ENCODE measurements at places on chromosomes 11 and 22. TPM values are rescaled to one million over a fixed set of nuclear protein-coding genes. Genes with fewer than 3 reads are reported as not detected.

The MGAT3 gene
- 9.8 TPM for total RNA-seq

The KRTAP5-8 gene
- total RNA-seq = not detected

The FAM111B gene
- total RNA-seq = not detected

The SPINDOC gene
- total RNA-seq = 5.0 TPM

The CLMP gene
- 70.6 TPM for total RNA-seq

The UCP3 gene
- total RNA-seq = not detected

The LDHAL6A gene
- not detected for total RNA-seq

The KCNK4 gene
- total RNA-seq = not detected

DNA sequence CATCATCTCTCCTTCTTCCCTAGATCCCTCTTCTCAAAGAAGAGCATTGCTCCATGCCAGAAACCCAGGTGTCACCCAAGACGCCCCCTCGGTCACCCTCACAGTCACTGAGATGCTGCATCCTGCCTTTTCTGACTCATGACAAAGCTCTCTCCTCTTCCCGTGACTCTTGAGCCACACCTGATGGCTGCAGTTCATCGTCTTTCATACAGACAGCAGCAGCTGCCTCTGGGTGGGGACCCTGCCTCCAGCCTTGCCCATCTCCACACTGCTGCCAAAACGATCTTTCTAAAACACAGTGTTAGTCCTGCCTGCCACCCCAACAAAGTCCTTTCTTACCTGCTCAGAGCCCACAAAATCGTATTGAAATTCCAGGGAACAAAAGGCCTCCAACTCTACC lies 44.8 kb downstream of the BUD13 start:
- no peak overlapping the region for H3K4me3 ChIP-seq
- H3K4me1 ChIP-seq = no peaks in the 10 kb centered on the region
- no peaks in the 10 kb centered on the region for H3K27me3 ChIP-seq
- no peaks in the 10 kb centered on the region for H3K36me3 ChIP-seq
- no peak overlapping the region for H3K27ac ChIP-seq
- DNase-seq = no peak

DNA sequence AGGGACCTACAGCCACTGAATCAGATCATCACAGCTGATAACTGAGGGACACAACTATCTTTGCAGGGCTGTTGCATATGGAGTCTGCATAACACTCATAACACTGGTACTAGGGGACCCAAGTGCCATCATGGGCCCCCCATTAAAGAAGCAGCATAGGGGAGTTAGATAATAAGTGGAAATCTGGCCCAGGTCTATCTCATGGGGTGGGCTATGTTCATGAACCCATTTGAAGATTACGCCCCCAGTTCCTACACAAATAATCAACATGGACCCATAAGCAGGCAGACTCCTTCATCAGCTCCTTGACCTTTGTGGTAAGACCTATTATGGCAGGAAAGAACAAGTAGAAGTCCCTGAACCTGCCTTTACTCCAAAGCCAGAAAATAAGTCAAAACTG lies 48.8 kb downstream of the ASCL2 start:
- no peaks in the 10 kb centered on the region for H3K36me3 ChIP-seq
- DNase-seq = no peak
- H3K27ac ChIP-seq = no peak overlapping the region

DNA sequence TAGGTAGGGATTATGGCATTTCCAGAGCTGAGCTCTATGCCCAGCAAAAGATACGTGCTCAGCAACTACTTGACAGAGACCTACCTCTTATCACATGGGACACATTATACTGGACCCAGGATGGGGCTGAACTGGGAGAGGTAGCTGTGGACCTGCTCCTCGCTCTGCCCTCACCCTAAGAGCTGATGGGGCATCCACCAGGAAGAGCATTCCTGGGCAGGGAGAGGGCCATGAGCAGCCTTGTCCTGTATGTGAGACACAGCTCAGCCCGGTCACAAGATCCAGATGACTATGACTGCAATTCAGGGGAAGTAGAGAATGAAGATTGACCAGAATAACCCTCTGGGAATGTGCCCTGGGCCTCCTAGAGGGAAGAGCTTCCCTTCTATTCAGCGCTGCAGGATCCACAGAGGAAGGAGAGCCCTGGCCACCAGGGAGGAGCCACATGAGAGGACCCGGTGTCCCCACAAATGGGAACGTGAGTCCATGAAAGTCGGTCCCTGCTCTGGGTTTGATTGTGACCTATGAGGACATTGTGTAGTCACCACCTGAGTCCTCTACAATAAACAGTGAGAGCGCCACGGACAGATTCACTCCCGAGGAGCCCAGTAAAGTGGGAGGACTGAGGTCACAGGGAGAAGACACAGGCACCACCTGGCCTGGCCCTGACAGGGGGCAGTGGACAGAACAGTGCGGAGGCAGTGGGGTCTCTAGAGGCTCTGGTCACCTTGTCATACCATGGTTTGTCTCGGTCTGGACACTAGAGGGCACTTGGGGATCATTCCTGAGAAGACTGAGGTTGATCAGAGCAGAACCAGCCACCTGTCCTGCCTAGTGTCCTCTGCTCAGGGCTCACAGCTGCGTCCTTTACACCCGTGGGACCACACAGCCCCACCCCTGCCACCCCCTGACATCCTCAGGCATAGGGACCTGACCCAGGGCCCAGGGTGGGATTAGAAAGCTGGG lies 99.5 kb downstream of the ZNF280B start:
- no peaks in the 10 kb centered on the region for H3K27me3 ChIP-seq
- H3K27ac ChIP-seq = no peak overlapping the region
- H3K4me3 ChIP-seq = no peak overlapping the region
- H3K36me3 ChIP-seq = no peaks in the 10 kb centered on the region
- DNase-seq = no peak

DNA sequence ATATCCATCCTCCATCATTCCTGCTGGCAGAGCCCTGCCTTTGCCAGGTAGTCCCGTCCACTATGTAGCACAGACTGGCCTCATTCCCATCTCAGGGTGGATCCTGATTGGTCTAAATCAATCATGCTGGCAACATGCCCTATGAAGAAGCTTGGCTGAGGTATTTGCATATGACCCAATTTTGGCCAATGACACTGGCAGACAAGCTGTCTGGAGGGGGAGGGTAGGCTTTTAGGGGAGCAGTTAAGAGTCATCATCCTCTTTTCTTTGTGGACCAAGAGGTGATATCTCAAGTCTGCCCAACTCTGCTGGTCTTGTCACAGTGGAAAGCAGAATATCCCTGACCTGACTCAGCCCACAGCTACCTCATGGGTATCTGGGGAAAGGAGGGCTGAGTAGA lies 5.1 kb downstream of the CCDC89 start:
- no peak overlapping the region for H3K27ac ChIP-seq
- DNase-seq = no peak
- no peak overlapping the region for H3K4me3 ChIP-seq
- no peaks in the 10 kb centered on the region for H3K27me3 ChIP-seq
- H3K4me1 ChIP-seq = peaks cover 5% of the 10 kb centered on the region

DNA sequence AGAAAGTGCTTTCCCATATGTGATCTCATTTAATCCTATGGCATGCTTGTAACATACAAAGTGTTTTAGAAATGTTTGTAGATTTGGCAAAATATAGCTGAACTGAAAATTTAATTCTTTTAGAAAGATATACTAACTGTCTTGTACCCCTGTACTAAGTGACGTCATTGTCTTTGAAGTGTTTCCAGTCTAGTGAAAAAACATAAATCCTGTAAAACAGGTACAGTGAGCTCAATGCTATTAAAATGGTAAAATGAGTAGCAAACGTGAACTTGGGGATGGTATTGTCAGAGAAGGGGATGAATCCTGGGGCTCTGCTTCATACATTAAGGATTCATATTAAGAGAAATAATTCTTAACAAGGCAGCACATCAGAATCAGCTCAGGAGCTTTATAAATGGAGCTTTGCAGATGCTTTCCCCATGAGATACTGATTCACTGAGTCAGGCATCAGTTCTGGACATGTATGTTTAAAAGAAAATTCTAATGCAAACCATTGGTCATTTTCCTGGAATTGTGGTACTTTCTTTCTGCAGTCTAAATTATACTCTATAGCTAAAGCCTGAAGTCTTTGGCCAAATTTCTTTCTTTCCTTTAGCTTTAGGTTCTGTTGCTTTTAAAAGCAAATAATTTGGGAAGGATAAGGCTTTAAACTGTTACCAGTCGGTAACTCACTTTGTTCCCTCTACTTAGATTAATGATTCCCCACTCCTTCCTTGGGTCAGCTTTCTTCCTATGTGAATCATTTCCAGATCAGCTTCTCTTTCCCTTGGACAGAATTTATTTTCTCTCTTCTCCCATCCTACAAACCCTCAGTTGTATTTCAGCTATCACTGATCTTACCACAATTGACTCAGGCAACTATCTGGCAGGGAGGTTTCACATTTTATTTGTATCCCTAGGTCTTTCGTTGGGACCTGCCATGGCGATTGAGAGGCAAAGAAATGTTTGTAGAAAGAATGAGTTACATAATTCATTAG lies 57.5 kb upstream of the DDI1 start:
- no peaks in the 10 kb centered on the region for H3K36me3 ChIP-seq
- H3K4me1 ChIP-seq = no peaks in the 10 kb centered on the region
- no peak overlapping the region for H3K4me3 ChIP-seq
- no peak for DNase-seq

GRCh38 chr11:45216901-45217300 lies 69.2 kb downstream of the SYT13 start:
- H3K27ac ChIP-seq = peak overlapping the region; percentile 60
- peaks cover 14% of the 10 kb centered on the region for H3K4me1 ChIP-seq
- H3K36me3 ChIP-seq = peaks cover 33% of the 10 kb centered on the region
- H3K27me3 ChIP-seq = no peaks in the 10 kb centered on the region
- H3K4me3 ChIP-seq = no peak overlapping the region

GRCh38 chr11:86473991-86474833 lies 99.5 kb downstream of the CCDC81 start:
- no peak for DNase-seq
- H3K36me3 ChIP-seq = no peaks in the 10 kb centered on the region
- H3K4me3 ChIP-seq = no peak overlapping the region
- no peaks in the 10 kb centered on the region for H3K27me3 ChIP-seq

GRCh38 chr11:58060535-58060934 lies 29.8 kb downstream of the OR6Q1 start:
- no peak overlapping the region for H3K4me3 ChIP-seq
- no peak for DNase-seq
- H3K36me3 ChIP-seq = no peaks in the 10 kb centered on the region
- no peaks in the 10 kb centered on the region for H3K27me3 ChIP-seq

DNA sequence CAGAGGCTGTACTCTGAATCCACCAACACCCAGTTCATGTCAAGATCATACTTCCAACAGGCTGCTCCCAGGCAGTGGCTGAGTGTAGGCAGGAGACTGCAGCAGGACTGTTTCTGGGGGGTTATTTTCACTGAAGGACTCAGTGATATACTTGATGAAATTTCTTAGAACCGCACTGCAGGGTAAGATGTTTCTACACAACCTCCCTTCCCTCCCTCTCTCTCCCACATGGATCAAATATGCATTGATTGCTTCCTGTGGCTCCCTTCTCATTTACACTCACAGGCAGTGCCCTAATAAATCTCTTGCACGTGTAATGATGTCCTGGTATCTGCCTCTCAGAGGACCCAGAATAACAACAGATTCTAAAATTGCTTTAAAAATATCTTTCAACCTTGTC lies 251.3 kb upstream of the CCDC179 start:
- H3K4me3 ChIP-seq = no peak overlapping the region
- H3K36me3 ChIP-seq = no peaks in the 10 kb centered on the region
- no peak overlapping the region for H3K27ac ChIP-seq
- H3K27me3 ChIP-seq = no peaks in the 10 kb centered on the region
- DNase-seq = no peak
- no peaks in the 10 kb centered on the region for H3K4me1 ChIP-seq

DNA sequence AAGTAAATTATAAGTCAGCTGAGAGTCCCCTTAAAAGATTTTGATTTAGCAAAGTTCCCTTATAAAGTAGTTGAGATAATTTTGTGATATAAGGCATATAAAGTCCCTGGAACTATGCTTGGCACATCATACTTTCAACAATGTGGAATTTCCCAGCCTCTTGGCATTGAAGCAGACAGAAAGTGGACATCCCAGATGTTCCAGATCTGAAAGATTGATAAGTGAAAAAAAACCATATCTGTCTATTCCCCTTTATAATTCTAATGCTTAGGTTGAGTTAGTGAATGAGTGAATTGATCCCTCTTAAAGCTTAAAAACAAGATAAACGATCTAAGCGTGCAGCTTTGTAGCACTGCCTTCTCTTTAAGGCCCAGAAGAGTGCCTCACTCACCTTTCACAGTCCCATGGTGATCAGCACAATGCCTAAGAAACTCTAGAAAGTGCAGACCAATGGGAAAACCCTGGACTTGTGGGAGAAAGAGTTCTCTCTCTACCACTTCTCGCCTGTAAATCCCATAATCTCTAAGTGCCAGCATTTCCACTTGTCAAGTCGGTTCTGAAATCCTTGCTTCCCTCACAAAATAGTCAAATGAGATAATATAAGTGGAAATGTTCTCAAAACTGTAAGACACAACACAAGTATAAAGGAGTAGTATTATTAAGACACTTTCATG lies 17.8 kb downstream of the FIBIN start:
- no peak for DNase-seq
- no peak overlapping the region for H3K4me3 ChIP-seq
- H3K4me1 ChIP-seq = peaks cover 15% of the 10 kb centered on the region
- H3K27me3 ChIP-seq = no peaks in the 10 kb centered on the region
- H3K27ac ChIP-seq = peak overlapping the region; percentile 62

- no peaks in the 10 kb centered on the region for H3K4me1 ChIP-seq
- H3K36me3 ChIP-seq = no peaks in the 10 kb centered on the region
- no peaks in the 10 kb centered on the region for H3K27me3 ChIP-seq
- peak; percentile 81 for DNase-seq
Measured at GRCh38 chr11:6655020-6655789, 404 bp downstream of the DCHS1 start.

GRCh38 chr11:83019888-83020579 lies 51.7 kb downstream of the RAB30 start:
- no peak overlapping the region for H3K27ac ChIP-seq

- DNase-seq = no peak
- no peaks in the 10 kb centered on the region for H3K4me1 ChIP-seq
- H3K4me3 ChIP-seq = no peak overlapping the region
- no peak overlapping the region for H3K27ac ChIP-seq
Measured at GRCh38 chr11:18229501-18229900, 7.1 kb downstream of the SAA4 start.

GRCh38 chr22:42202048-42202447 lies 68.4 kb downstream of the TCF20 start:
- H3K36me3 ChIP-seq = no peaks in the 10 kb centered on the region
- DNase-seq = no peak
- H3K4me3 ChIP-seq = no peak overlapping the region
- H3K4me1 ChIP-seq = no peaks in the 10 kb centered on the region

DNA sequence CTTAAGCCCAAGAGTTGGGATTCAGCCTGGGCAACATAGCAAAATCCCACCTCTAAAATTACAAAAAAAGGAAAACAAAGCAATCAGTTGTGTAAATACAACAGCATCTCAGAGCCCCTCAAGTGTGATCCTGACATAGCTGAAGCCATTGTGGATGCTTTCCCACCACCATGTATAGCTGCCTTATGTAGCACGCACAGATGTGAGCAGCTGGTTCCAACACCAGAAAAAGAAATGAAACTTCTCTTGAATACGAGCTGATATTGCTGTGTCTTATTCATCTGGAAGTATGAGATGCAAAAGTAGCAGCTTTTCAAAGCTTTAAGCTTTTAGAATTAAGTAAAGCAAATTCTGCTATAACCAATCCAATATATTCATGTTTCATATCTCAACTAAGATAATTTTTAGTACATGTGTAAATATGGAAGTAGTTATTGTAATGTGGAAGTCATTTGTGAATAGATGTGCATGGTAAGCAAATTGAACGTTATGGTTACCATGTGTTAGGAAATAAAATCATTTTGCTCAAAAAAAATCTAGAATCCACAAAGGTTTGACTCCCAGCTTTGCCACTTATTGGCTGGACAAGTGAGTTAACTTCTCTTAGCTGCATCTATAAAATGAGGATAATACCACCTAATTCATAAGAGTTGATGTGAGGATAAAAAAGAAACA lies 63.2 kb downstream of the SGSM3 start:
- no peaks in the 10 kb centered on the region for H3K27me3 ChIP-seq
- H3K4me1 ChIP-seq = peaks cover 27% of the 10 kb centered on the region
- H3K4me3 ChIP-seq = no peak overlapping the region
- H3K27ac ChIP-seq = no peak overlapping the region
- no peak for DNase-seq

Measured in ascending aorta (tissue), 2 donors.